HFFc6 (cell line): ENCODE measurements at places on chromosomes 11 and 22.

GRCh38 chr22:17896586-17896985 is 122.3 kb upstream of the BID start:
- peaks cover under 1% of the 10 kb centered on the region; the same call in 1 of the 2 replicates for H3K4me1 ChIP-seq
- no peak overlapping the region for H3K27ac ChIP-seq
- H3K27me3 ChIP-seq: no peaks in the 10 kb centered on the region
- H3K36me3 ChIP-seq: peaks cover 15% of the 10 kb centered on the region
- H3K4me3 ChIP-seq: no peak overlapping the region

DNA sequence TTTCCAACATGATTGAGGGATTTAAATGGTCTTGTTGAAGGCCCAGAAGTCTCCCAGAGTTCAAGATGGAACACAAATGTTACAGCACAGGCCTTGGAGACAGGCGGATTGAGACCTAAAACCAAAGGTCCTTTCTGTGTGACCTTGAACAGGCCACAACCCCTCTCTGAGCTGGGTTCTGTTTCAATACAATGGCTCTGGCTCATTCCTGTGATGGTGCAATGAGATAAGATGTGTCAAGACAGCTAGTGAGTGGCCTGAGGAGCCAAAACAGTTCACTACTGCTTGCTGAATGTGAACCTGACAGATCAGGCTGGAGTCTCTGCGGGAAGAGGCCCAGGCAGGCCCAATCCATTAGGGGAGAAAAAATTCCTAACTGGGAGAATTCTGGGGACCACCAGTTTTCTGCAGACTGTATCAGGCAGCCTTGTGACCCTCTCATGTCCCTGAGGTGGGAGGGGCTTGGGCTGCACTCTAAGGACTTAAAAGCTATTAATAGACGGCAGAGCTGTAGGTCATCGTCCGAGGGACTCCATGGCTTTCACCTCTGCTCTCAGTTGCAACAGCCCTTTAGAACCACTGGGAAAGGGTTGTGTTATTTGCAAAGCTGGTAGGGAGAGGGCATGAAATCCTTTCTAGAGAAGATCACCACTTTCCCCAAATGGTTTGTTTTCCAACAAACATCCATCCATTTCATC is 126.1 kb upstream of the TEAD1 start:
- no peak overlapping the region for H3K27ac ChIP-seq
- H3K4me1 ChIP-seq: peaks cover 27% of the 10 kb centered on the region
- no peak for DNase-seq
- no peaks in the 10 kb centered on the region for H3K27me3 ChIP-seq

GRCh38 chr22:20964799-20965103 is 2.3 kb upstream of the AIFM3 start:
- no peaks in the 10 kb centered on the region for H3K36me3 ChIP-seq
- peak overlapping the region; percentile 68 for H3K4me3 ChIP-seq
- peaks cover 11% of the 10 kb centered on the region for H3K27me3 ChIP-seq
- no peak for DNase-seq
- H3K4me1 ChIP-seq: peaks cover 5% of the 10 kb centered on the region; the same call in 1 of the 2 replicates

GRCh38 chr22:38233427-38233826 is 31.6 kb downstream of the MAFF start:
- peaks cover 67% of the 10 kb centered on the region for H3K36me3 ChIP-seq
- no peak overlapping the region for H3K4me3 ChIP-seq
- peaks cover 54% of the 10 kb centered on the region for H3K4me1 ChIP-seq
- no peak for DNase-seq

- no peaks in the 10 kb centered on the region for H3K4me1 ChIP-seq
- H3K36me3 ChIP-seq: no peaks in the 10 kb centered on the region
- H3K27me3 ChIP-seq: peaks cover 49% of the 10 kb centered on the region
- no peak for DNase-seq
- H3K4me3 ChIP-seq: no peak overlapping the region
Observed at GRCh38 chr11:17526326-17526725, 17.9 kb downstream of the USH1C start.

GRCh38 chr11:45662665-45663485 is 2.5 kb downstream of the CHST1 start:
- H3K4me3 ChIP-seq: peak overlapping the region; percentile 30; the same call in 1 of the 2 replicates
- peak overlapping the region; percentile 85 for H3K27ac ChIP-seq
- H3K4me1 ChIP-seq: peaks cover 22% of the 10 kb centered on the region
- H3K36me3 ChIP-seq: no peaks in the 10 kb centered on the region

DNA sequence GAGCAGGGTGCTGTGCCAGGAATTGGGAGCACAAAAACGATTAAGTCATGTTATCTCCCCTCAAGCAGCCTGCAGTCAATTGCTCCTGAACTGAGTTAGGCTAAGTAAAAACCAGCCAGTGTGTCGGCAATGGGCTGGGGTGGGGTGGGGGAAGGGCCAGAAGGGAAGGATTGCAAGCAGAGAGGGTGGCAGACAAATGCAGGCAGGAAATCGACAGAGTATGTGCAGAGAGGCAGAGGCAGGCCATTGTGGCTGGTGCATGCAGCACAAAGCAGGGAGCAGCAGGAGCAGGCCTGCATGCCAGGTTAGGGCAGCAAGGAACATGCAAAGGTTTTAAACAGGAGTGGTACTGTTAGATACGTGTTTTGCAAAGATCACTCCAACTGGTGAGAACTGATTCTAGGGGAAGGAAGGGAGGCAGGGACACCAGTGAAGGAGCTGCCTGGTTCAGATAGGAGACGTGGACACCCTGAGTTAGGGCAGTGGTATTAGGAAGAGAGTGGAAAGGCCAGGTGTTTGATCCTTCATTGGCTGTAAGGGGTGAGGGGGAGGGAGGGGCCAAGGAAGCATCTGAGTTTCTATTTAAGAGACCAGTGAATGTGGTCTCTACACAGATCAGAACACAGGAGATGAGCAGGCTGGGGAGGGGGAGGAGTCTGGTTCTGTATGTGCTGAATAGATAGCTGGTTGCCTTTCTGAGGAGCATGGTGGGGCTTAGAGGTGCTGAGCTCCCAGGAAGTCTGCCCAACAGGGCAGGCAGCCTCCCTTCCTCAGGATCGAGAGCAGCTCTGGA is 70.8 kb upstream of the PHOX2A start:
- H3K36me3 ChIP-seq: peaks cover 4% of the 10 kb centered on the region
- peaks cover 1% of the 10 kb centered on the region for H3K4me1 ChIP-seq
- no peak overlapping the region for H3K4me3 ChIP-seq
- DNase-seq: no peak

- DNase-seq: no peak
- H3K36me3 ChIP-seq: no peaks in the 10 kb centered on the region
- peaks cover 39% of the 10 kb centered on the region for H3K27me3 ChIP-seq
Observed at GRCh38 chr22:30217698-30218560, 28.6 kb downstream of the LIF start.

DNA sequence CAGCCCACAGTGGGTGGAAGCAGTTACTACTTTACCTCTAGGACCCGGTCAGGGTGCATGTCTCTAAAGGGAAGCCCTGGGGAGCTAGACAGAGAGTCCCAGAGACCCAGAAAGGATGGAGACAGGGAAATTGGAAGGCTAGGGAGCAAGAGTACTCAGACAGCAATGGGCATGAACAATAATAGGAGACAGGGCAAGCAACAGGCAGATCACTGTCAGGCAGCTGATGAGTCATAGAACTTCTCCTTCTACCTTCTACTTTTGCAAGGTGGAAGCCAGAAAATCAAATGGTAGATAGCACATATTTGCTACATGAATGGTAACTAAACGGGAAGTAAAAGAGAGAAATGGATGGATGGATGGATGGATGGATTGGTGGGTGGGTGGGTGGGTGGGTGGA is 19.6 kb downstream of the CD5 start:
- H3K4me3 ChIP-seq: no peak overlapping the region
- no peaks in the 10 kb centered on the region for H3K4me1 ChIP-seq
- no peak overlapping the region for H3K27ac ChIP-seq
- H3K36me3 ChIP-seq: no peaks in the 10 kb centered on the region

- H3K27ac ChIP-seq: no peak overlapping the region
- H3K27me3 ChIP-seq: peaks cover 26% of the 10 kb centered on the region
- no peak overlapping the region for H3K4me3 ChIP-seq
- peak; percentile 22 for DNase-seq
- H3K36me3 ChIP-seq: no peaks in the 10 kb centered on the region
Observed at GRCh38 chr11:133947321-133947756, 9.4 kb downstream of the IGSF9B start.

- no peak overlapping the region for H3K4me3 ChIP-seq
- H3K27me3 ChIP-seq: no peaks in the 10 kb centered on the region
- no peak for DNase-seq
- no peaks in the 10 kb centered on the region for H3K4me1 ChIP-seq
Observed at GRCh38 chr11:60396799-60397198, 540 bp downstream of the MS4A14 start.

GRCh38 chr11:121610706-121611105 is 157.9 kb upstream of the SORL1-AS1 start:
- peaks cover 11% of the 10 kb centered on the region; the same call in 1 of the 2 replicates for H3K27me3 ChIP-seq
- peaks cover 20% of the 10 kb centered on the region for H3K4me1 ChIP-seq
- H3K27ac ChIP-seq: no peak overlapping the region
- DNase-seq: no peak
- H3K36me3 ChIP-seq: no peaks in the 10 kb centered on the region; the same call in 1 of the 2 replicates

- no peak overlapping the region for H3K27ac ChIP-seq
- no peaks in the 10 kb centered on the region for H3K27me3 ChIP-seq
- H3K4me1 ChIP-seq: no peaks in the 10 kb centered on the region
- no peak overlapping the region for H3K4me3 ChIP-seq
Observed at GRCh38 chr22:21444701-21445436, 22.3 kb upstream of the TMEM191C start.

DNA sequence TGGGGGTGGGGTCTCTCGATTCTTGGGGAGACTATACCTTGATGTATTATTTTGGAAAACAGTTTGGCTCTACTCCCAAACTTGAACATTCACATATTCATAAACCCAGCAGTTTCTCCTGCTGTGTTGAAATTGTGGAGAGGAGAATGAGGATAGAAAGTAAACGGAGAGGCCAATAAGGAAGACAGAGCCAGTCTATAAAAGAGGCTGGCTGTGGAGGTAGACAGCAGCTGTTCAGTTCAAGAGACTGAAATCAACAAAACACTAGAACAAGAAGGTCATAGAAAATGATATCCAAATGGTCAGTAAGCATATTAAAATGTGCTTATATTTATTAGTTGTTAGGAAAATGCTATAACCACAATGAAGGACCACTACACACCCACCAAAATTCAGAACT is 1.9 kb upstream of the MOGAT2 start:
- peaks cover 41% of the 10 kb centered on the region for H3K27me3 ChIP-seq
- no peak overlapping the region for H3K27ac ChIP-seq
- H3K36me3 ChIP-seq: no peaks in the 10 kb centered on the region
- H3K4me1 ChIP-seq: no peaks in the 10 kb centered on the region
- H3K4me3 ChIP-seq: no peak overlapping the region
- no peak for DNase-seq

DNA sequence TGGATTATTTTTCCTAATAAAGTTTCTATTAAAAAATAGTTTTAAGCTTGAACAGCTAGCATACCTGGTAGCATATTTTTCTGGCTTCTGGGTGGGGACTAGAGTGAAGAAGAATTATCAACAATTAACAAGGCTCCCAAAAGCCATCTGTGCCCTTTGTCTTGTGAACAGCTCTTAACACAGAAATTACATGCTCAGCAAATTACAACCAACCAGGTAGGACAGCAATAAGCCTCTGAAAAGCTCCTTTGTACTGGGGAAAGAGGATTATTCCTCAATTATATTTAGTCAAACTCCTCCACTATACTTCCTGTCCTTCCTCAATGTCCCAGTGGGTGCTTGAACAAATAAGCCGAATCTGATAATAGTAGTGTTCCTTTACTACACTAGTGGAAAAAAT is 162.8 kb downstream of the RAB38 start:
- no peaks in the 10 kb centered on the region for H3K4me1 ChIP-seq
- no peaks in the 10 kb centered on the region for H3K36me3 ChIP-seq
- DNase-seq: no peak
- no peak overlapping the region for H3K27ac ChIP-seq

- H3K27me3 ChIP-seq: no peaks in the 10 kb centered on the region; the same call in none of the 2 replicates
- H3K36me3 ChIP-seq: no peaks in the 10 kb centered on the region; the same call in 1 of the 2 replicates
- no peak overlapping the region for H3K4me3 ChIP-seq
- no peak overlapping the region for H3K27ac ChIP-seq
- H3K4me1 ChIP-seq: peaks cover 72% of the 10 kb centered on the region
Observed at GRCh38 chr11:44224867-44225501, 85.0 kb downstream of the ALX4 start.

- DNase-seq: no peak
- no peak overlapping the region for H3K27ac ChIP-seq
- no peaks in the 10 kb centered on the region; the same call in 1 of the 2 replicates for H3K27me3 ChIP-seq
- no peak overlapping the region for H3K4me3 ChIP-seq
- no peaks in the 10 kb centered on the region for H3K4me1 ChIP-seq
- H3K36me3 ChIP-seq: no peaks in the 10 kb centered on the region
Observed at GRCh38 chr11:1230456-1231395, 7.9 kb downstream of the MUC5B start.

GRCh38 chr11:123588117-123588863 is 66.1 kb downstream of the SCN3B start:
- no peak overlapping the region for H3K27ac ChIP-seq
- peaks cover 48% of the 10 kb centered on the region for H3K4me1 ChIP-seq
- no peak for DNase-seq
- no peaks in the 10 kb centered on the region; the same call in 1 of the 2 replicates for H3K27me3 ChIP-seq

DNA sequence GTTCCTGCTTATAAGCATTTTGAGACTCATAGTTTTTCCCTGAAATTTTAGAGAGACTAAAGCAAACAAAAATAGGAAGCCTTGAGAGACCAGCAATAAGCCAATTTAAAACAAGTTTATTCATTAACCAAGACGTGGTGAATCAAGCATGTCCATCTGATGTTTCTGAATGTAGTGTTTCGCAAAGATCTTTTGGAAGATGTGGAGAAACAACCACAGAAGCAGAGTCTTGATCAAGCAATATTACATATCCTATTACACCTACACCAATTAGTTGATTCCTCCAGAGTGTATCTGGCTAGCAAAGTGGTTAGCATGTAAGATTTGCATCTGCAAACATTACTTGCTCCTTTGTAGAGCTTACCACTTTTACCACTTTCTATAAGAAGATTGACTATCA is at the start of gene OVCH2:
TSS of gene OVCH2 (minus strand) at position 101 of the 400 bp plus-strand sequence. CDS start at position 18, 83 bp downstream.
- DNase-seq: no peak
- H3K27ac ChIP-seq: no peak within 1 kb of the TSS
- no peak within 1 kb of the TSS for H3K4me3 ChIP-seq
- H3K4me1 ChIP-seq: no peaks in the 10 kb centered on the region

DNA sequence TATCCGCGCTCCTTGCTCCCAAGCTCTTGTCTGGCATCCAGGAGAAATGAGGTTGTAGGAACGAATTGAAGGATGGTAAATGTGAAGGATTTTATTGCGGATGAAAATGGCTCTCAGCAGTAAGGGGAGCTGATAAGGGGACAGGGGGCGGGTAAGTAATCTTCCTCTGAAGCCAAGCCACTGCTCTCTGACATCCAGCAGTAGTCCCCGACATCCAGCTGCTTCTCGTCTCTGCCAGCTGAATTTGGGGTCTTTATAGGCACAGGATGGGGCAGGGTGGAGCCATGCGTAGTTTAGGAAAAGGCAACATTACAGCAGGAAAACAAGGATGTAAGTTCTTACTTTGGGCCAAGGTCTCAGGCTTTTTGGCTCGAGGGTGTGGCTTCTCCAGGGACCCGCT is 1370.1 kb upstream of the RAG2 start:
- H3K4me3 ChIP-seq: no peak overlapping the region
- H3K27ac ChIP-seq: no peak overlapping the region
- no peak for DNase-seq
- H3K36me3 ChIP-seq: no peaks in the 10 kb centered on the region
- no peaks in the 10 kb centered on the region for H3K4me1 ChIP-seq
- H3K27me3 ChIP-seq: peaks cover 2% of the 10 kb centered on the region; the same call in 1 of the 2 replicates
